ENCODE measurements at places on chromosomes 4 and X. TPM values are rescaled to one million over a fixed set of nuclear protein-coding genes. Genes with fewer than 3 reads are reported as not detected.
A peak's percentile ranks its signal among the peaks of the same experiment; 100 is the strongest.

The OPN1MW gene
- total RNA-seq, result not detected

DNA sequence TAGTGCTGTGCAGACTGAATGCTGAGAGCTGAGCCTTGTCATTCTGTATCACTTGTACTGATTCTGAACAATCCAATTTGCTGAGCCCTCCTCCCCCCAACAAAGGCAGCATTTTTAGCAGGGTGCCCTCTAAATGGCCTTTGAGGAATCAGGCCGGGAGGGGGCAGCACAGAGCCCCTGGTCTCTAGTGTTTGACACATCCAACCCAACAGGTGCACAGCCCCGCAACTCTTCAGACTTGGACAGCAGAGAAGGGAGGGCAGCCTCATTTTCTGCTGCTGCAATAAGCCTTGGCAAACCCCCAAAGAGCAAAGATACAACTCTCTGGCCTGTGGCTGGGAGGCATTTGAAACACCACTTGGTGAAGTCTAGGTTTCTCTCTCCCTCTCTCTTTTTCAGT, 3.4 kb downstream of the ATP1B4 start:
- no peaks in the 10 kb centered on the region for H3K27me3 ChIP-seq
- DNase-seq, result peak; percentile 8
- H3K27ac ChIP-seq, result no peak overlapping the region
- H3K4me1 ChIP-seq, result no peaks in the 10 kb centered on the region
- H3K4me3 ChIP-seq, result no peak overlapping the region

DNA sequence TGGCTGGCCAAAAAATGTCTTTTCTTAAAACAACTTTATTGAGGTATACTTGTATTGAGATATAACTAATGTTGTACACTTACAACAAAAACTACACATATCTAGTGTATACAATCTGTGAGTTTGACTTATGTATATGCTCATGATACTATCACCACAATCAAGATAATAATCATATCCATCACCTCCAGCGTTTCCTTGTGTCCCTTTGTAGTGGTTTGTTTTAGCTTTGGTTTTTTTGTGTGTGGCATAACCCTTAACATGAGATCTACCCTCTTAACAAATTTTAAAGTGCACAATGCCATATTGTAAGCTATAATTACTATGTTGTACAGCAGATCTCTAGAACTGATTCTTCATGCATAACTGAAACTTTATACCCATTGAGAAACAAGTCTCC, 13.4 kb upstream of the PCSK1N start:
- no peak overlapping the region for H3K27ac ChIP-seq
- DNase-seq, result no peak
- no peaks in the 10 kb centered on the region for H3K4me1 ChIP-seq
- H3K27me3 ChIP-seq, result no peaks in the 10 kb centered on the region

- no peak overlapping the region for H3K4me3 ChIP-seq
- no peaks in the 10 kb centered on the region for H3K27me3 ChIP-seq
- H3K4me1 ChIP-seq, result no peaks in the 10 kb centered on the region
- H3K36me3 ChIP-seq, result no peaks in the 10 kb centered on the region
- DNase-seq, result no peak
Measured at GRCh38 chrX:968148-968965, 244.1 kb downstream of the CRLF2 start.

The TMPRSS11F gene
- 0.34 TPM for total RNA-seq

- H3K4me3 ChIP-seq, result no peak overlapping the region
- no peaks in the 10 kb centered on the region for H3K27me3 ChIP-seq
- DNase-seq, result no peak
Measured at GRCh38 chr4:139027776-139028175, 12.2 kb downstream of the NOCT start.

DNA sequence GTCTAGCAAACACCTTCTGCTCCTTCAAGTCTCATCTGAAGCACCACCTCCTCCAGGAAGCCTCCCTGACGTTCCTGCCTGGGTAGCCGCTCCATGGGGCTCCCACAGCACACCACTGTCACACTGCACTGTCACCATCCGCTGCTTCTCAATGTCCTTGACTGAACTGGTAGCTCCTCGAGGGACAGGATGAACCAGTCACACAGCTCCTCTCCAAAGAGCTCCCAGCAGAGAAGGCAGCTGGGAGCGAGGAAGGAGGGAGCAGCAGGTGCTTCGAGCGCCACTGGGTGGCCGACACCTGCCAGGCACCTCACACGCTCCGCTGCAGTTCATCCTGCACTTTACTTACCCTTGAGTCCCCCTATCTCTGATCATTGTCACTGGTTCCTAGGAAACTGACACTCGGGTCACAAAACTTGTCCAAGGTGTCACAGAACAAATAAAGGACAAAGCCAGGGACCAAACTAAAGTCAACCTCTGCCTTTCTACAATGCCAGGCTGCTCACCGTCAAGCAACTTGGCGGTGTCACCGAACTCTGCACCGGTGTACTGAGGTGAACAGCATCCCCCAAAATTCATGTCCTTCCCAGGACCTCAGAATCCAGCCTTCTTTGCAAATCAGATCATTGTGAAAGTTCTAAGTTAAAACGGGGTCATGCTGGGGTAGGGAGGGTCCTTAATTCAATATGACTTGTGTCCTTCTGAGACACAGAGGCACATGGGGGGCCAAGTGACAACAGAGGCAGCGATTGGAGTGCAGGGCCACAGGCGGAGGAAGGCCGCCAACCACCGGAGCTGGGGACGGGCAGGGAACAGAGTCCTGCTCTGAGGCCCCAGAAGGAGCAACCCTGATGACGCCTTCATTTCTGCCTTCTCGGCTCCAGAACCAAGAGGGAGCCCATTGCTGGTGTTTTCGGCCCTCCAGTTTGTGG, 5.5 kb upstream of the S100P start:
- peak; percentile 75 for DNase-seq
- H3K27ac ChIP-seq, result peak overlapping the region; percentile 42
- no peaks in the 10 kb centered on the region for H3K36me3 ChIP-seq
- no peak overlapping the region for H3K4me3 ChIP-seq
- no peaks in the 10 kb centered on the region for H3K27me3 ChIP-seq
- peaks cover 14% of the 10 kb centered on the region for H3K4me1 ChIP-seq

- no peak overlapping the region for H3K4me3 ChIP-seq
- H3K27me3 ChIP-seq, result no peaks in the 10 kb centered on the region
- peaks cover 2% of the 10 kb centered on the region for H3K4me1 ChIP-seq
- H3K36me3 ChIP-seq, result no peaks in the 10 kb centered on the region
- DNase-seq, result peak; percentile 48
Measured at GRCh38 chr4:7101692-7102515, 34.0 kb upstream of the GRPEL1 start.

The MAGEA2 gene
- total RNA-seq, result not detected

The CT45A1 gene
- 1.0 TPM for total RNA-seq

DNA sequence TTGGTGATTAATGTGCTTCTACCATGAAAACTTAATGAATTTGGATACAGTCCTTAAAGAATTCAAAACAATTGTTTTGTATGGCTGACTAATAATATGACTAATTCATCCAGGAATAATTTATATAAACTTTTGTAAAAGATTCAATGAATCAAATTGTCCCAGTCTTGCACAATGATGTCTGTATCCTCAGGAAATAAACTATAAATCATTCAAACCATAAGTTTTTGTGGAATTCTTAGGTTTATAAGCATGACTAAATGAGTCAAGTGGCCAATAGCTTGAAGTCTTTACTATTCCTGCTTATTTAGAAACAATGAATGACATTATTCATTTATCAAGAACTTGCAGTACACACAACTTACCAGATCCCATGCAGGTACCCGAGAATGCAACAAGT, 935.0 kb upstream of the INTU start:
- no peak for DNase-seq
- no peak overlapping the region for H3K4me3 ChIP-seq
- no peak overlapping the region for H3K27ac ChIP-seq
- no peaks in the 10 kb centered on the region for H3K36me3 ChIP-seq
- H3K27me3 ChIP-seq, result no peaks in the 10 kb centered on the region

GRCh38 chr4:47572981-47573380, 87.9 kb downstream of the ATP10D start:
- H3K4me1 ChIP-seq, result no peaks in the 10 kb centered on the region
- H3K36me3 ChIP-seq, result no peaks in the 10 kb centered on the region
- H3K27ac ChIP-seq, result no peak overlapping the region

GRCh38 chr4:60002603-60003337, 1197.4 kb upstream of the ADGRL3 start:
- no peaks in the 10 kb centered on the region for H3K4me1 ChIP-seq
- DNase-seq, result no peak
- H3K36me3 ChIP-seq, result no peaks in the 10 kb centered on the region
- no peaks in the 10 kb centered on the region for H3K27me3 ChIP-seq

DNA sequence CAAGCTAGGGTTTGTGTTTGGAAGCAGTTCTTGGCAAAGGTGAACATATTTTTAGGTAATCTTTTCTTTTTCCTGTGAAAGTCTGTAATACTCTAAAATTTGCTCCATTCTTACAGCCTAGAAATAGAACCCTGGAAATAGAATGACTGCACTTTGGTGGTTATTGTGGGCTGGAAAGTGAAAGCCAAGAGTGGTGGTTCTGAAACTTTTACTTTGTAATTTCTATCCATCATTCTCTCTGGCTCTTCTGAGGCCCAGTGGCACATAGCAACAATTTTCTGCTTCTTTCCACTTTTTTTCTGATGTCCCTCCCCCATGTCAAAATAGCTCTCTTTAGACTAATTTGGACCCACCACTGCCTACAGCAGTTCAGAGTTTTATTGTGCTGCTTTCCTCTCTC, 300.4 kb upstream of the RPS6KA3 start:
- no peaks in the 10 kb centered on the region for H3K36me3 ChIP-seq
- DNase-seq, result no peak

GRCh38 chr4:21097865-21098264, 397.6 kb downstream of the PACRGL start:
- H3K4me3 ChIP-seq, result no peak overlapping the region
- no peaks in the 10 kb centered on the region for H3K36me3 ChIP-seq
- H3K4me1 ChIP-seq, result no peaks in the 10 kb centered on the region
- H3K27me3 ChIP-seq, result no peaks in the 10 kb centered on the region

The P2RY4 gene
- not detected for total RNA-seq

- DNase-seq, result no peak
- H3K4me1 ChIP-seq, result no peaks in the 10 kb centered on the region
- no peaks in the 10 kb centered on the region for H3K36me3 ChIP-seq
- H3K27ac ChIP-seq, result no peak overlapping the region
- H3K4me3 ChIP-seq, result no peak overlapping the region
Measured at GRCh38 chr4:154424810-154425484, 66.7 kb downstream of the DCHS2 start.

The PCDH7 gene
- total RNA-seq, result 49.4 TPM

DNA sequence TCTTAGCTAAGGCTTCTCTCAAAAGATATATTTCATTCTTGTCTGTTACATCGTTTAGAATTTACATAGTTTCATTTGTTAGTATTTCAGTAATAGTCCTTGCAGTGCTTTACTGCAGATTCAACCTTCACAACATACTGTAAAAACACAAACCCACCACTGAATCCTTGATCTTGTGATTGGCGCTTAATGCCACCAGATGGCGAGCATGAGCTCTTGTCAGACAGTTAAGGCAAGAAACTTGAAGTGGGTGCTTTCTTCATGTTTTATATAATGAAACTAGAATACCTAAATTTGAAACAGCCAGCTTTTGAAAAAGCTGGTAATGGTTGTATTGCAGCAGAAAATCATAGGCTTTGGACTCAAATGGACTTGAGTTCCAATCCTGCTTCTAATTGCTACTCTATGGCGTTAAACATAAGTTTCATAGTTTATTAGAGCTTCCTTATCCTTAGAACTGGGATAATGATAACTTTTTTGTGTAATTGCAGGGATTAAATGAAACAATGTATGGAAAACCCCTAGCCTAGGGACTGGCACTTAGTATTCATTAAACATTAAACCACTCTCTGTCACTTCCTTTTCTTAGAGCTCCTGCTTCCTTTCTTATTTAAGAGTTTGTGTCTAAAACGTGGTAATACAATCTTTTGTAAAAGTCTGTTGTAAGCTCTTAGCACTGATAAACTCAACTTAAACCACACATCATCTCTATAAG, 95.1 kb downstream of the USP9X start:
- H3K36me3 ChIP-seq, result no peaks in the 10 kb centered on the region
- peak; percentile 6 for DNase-seq
- no peak overlapping the region for H3K4me3 ChIP-seq
- H3K4me1 ChIP-seq, result no peaks in the 10 kb centered on the region
- H3K27me3 ChIP-seq, result no peaks in the 10 kb centered on the region
- no peak overlapping the region for H3K27ac ChIP-seq

- H3K27me3 ChIP-seq, result no peaks in the 10 kb centered on the region
- no peak overlapping the region for H3K4me3 ChIP-seq
- H3K4me1 ChIP-seq, result no peaks in the 10 kb centered on the region
- no peak for DNase-seq
- H3K27ac ChIP-seq, result no peak overlapping the region
Measured at GRCh38 chr4:62588671-62589070, 1388.5 kb downstream of the ADGRL3 start.

The NSUN7 gene
- total RNA-seq, result 14.3 TPM

DNA sequence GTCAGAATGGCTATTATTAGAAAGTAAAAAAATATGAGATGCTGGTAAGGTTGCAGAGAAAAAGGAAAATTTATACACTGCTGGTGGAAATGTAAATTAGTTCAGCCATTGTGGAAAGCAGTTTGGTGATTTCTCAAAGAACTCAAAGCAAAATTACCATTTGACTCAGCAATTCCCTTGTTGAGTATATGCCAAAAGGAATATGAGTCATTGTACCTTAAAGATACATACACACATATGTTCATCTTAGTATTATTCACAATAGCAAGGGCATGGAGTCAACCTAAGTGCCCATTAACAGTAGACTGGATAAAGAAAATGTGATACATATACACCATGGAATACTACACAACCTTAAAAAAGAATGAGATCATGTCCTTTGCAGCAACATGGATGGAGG, 148.2 kb downstream of the COMMD8 start:
- H3K4me1 ChIP-seq, result no peaks in the 10 kb centered on the region
- no peaks in the 10 kb centered on the region for H3K36me3 ChIP-seq
- H3K27ac ChIP-seq, result no peak overlapping the region
- no peak overlapping the region for H3K4me3 ChIP-seq
- H3K27me3 ChIP-seq, result no peaks in the 10 kb centered on the region
- DNase-seq, result no peak

DNA sequence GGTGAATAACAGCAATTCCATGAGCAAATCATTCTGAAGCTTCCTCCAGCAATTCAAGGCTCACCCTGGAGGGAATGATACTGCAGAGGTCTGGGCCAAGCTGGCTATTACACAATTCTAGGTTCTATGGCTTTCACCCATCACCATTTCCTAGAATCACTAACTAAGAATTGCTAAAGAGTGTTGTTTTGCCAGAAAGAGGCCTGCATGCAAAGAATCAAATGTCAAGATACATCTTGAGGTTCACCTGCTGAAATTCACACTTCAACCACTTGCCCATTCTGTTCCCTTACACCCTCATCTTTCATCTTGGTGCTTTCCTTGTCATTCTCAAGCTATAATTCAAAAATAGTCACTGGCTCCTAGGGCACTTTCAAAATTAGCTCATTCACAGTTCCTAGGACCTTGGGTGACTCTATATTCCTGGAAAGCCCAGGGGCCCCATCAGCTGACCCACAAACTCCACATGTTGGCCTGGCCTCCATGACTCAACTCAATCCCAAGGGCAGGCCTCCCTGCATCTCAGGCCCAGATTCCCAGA, 7.0 kb downstream of the APBB2 start:
- no peak for DNase-seq
- H3K4me3 ChIP-seq, result no peak overlapping the region
- no peaks in the 10 kb centered on the region for H3K4me1 ChIP-seq
- no peaks in the 10 kb centered on the region for H3K36me3 ChIP-seq
- H3K27ac ChIP-seq, result no peak overlapping the region

Data from prostate gland (tissue), 2 donors.